ENCODE measurements at places on chromosomes 6 and 20. TPM values are rescaled to one million over a fixed set of nuclear protein-coding genes. Genes with fewer than 3 reads are reported as not detected.

VSX1 gene
- total RNA-seq, result not detected

DDAH2 gene
- total RNA-seq, result 90.9 TPM

GSTA2 gene
- not detected for total RNA-seq

GRM1 gene
- total RNA-seq, result 14.3 TPM

GTPBP2 gene
- 32.6 TPM for total RNA-seq

PLCB1 gene
- 48.9 TPM for total RNA-seq

PTCRA gene
- total RNA-seq, result not detected

SALL4 gene
- total RNA-seq, result 0.41 TPM

TP53INP2 gene
- total RNA-seq, result 3.7 TPM

ID4 gene
- total RNA-seq, result 123 TPM

SPATS1 gene
- total RNA-seq, result 0.41 TPM

MAS1 gene
- total RNA-seq, result 0.82 TPM

CALHM6 gene
- total RNA-seq, result 4.5 TPM

WFDC5 gene
- total RNA-seq, result not detected

Data from frontal cortex (tissue), 4 donors.